CD4-positive, alpha-beta T cell treated with Interleukin-21 for 1 hour (primary cell): ENCODE measurements at places on chromosomes 11 and 22.

DNA sequence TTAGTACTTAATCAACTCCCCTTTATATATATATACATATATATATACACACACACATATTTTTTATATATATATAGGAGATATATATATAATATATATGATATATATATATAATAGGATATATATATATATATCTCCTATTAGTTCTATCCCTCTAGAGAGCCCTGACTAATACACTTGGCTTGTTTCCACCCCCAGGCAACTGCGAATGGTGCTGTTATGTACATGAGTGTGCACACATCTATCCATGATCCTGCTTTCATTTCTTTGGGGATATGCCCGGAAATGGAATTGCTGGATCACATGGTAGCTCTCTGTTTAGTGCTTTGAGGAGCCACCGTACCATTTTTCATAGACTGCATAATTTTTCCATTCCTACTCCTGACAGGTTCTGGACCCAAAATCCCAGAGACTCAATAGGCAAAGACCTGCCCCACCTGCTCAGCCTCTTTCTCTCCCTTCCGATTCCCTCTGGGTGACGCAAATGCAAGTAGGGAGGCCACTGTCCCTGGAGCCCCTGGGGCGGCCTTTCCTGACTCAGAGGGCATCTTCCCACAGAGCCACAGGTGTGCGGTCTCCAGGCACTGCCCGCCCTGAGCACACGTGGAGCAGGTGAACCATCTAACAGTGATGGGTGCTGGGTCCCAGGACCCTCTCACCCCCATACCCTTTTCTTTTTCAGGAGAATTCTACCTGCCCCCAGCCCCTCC is 12.0 kb downstream of the FGF3 start:
- DNase-seq = no peak

DNA sequence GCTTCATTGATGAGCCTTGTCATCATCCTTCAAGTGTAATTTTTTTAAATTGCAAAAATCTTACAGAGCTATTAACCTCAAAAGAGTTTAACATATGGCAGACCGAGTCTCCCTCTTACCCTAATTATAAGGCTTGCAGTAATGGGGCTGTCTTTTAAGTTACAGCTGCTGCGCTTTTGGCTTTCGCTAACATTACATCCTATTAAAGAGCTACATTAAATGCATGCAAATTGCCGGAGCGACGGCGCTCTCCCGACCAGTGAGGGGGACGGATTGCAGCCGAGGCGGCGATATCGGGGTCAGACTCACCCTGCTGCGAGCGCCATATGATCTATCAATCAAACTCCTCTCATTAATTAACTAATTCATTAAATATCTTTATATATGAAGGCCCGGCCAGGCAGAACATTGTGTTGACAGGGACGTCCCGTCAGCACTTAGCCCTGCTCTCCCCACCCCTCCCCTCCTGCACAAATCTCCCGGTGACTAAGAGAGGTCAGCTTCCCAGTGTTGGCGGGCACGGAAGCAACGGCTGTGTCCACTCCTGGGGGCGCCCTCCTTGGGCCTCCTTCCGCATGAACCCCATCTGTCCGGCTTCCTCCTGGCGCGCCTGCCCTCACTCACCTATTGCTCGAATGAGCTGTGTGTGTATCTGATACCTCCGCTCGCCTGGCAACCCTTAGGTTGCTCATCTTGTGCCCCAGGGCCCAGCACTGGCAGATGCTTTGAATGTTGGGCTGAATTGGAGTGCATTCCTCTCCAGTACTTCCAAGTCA is 156.0 kb upstream of the CADM1 start:
- DNase-seq = no peak

GRCh38 chr22:36561291-36561811 is 32.4 kb upstream of the EIF3D start:
- DNase-seq = no peak

- no peak for DNase-seq
These were observed 129.5 kb downstream of the MAML2 start for GRCh38 chr11:96213500-96213899.
